Ovary (tissue), 10 donors: ENCODE measurements at places on chromosomes 1 and 21. TPM values are rescaled to one million over a fixed set of nuclear protein-coding genes. Genes with fewer than 3 reads are reported as not detected.
A peak's percentile ranks its signal among the peaks of the same experiment; 100 is the strongest.

DNA sequence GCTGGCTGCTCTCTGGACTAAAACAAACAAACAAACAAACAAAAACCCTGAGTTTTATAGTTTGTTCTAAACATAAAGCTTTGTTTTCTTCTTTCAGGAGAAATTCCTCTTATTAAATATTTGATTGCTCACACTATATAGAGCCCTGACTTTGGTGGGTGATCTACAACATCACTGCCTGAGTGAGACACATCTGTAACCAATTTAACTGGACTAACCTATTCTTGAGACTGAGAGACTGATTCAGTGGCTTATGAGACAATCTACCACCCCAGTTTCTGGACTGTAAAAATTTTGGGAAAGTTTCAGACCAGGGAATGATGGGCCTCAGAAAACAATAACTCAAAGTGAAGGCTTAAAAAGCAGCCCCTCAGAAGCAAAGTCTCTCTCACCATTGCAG is 537.0 kb downstream of the NEGR1 start:
- no peak for DNase-seq

- no peak for DNase-seq
Measured at GRCh38 chr1:183543619-183544204, 46.5 kb downstream of the NCF2 start.

GRCh38 chr1:66930823-66931174 is 6.0 kb downstream of the MIER1 start:
- no peak for DNase-seq

- DNase-seq: no peak
Measured at GRCh38 chr21:37580666-37581065, 214.1 kb downstream of the DYRK1A start.

- peak; percentile 37 for DNase-seq
Measured at GRCh38 chr21:45990741-45991605, 9.4 kb downstream of the COL6A1 start.

DNA sequence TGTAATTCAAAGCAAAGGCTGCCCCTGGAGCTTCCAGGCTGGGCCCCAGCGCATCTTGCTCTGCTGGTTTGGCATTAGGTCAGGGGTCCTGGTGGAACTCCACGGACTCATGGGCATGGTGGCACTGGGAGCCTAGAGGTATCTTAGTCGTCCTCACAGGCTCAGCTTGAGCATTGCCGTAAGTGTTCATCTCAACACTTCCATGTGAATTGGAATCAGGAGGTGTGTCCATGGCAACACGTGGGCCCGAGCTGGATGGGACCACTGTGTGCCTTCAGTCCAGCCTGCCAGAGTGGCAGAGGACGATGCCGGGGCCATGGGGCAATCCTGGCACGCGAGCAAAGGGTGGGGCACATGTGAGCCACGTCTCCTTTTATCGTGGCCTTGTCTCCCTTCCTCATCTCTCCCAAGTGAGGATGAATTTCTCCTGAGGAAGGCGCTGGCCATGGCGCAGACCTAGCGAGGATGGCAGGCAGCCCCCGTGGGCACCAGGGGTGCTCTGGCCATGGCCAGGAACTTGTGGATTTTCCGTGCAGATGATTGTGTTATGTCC is 47.0 kb downstream of the AGPAT3 start:
- no peak for DNase-seq

DNA sequence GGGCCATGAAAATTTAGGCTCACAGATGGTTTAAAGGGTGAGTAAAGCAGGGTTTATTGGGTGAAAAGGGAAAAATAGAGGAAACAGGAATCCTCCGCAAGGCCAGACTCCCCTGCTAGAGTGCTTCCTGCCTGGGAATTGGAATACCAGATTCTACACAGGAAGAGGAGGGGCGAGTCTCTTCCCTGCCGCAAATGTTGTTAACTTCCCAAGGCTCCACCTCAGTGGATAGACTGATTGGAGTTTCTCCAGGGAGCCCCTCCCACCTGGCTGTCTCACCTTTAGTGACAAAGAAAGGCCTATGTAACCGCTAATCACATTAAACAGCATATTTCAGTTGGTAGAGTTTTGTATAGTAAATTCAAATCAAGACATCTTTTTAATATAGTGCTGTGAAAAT is 1450.1 kb downstream of the KCNT2 start:
- no peak for DNase-seq

DNA sequence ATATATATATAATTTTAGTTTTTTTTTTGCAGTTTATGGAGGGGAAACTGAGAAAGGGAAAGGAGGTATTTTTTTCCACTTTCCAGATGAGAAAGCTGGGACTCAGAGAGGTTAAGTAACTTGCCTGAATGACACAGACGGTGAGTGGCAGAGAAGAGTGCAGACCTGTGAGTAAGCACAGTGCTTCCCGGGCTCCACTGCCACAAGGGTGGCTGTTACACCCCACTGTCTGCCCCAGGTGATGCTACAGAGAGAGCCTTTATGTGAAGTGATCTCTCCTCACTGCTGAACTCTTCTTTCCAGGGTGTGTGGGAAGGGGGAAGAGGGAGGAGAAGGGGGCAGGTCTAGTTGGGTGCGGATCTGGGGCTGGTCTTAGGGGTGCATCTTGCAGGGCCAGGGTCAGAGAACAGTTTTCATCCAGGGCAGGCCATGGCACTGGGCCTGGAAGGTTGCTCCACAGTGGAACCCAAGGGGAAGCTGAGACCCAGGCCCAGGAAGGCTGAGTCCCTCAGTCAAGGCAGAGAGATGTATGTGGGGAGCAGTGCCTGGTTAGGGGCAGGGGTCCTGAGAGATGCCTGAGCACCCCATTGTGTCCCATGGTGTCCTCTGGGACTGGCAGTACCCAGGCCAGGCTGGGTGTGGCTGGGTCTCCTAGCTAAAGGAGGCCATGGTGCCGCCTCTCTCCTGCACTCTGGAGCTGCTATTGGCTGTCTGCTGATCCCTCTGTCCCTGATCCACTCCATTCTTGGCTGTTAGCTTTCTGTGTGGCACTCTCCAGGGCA is 357.5 kb downstream of the PTPRU start:
- DNase-seq: no peak

SYTL1 gene
- total RNA-seq: 0.43 TPM

PROK1 gene
- total RNA-seq: 103 TPM
